Stimulated activated CD8-positive, alpha-beta memory T cell treated with anti-CD3 and anti-CD28 coated beads, Interleukin-15, amount 100 ng/mL, for 1 hour (primary cell): ENCODE measurements at places on chromosomes 6 and 20.

GRCh38 chr20:31712564-31713311, 9.9 kb downstream of the BCL2L1 start:
- DNase-seq = no peak

DNA sequence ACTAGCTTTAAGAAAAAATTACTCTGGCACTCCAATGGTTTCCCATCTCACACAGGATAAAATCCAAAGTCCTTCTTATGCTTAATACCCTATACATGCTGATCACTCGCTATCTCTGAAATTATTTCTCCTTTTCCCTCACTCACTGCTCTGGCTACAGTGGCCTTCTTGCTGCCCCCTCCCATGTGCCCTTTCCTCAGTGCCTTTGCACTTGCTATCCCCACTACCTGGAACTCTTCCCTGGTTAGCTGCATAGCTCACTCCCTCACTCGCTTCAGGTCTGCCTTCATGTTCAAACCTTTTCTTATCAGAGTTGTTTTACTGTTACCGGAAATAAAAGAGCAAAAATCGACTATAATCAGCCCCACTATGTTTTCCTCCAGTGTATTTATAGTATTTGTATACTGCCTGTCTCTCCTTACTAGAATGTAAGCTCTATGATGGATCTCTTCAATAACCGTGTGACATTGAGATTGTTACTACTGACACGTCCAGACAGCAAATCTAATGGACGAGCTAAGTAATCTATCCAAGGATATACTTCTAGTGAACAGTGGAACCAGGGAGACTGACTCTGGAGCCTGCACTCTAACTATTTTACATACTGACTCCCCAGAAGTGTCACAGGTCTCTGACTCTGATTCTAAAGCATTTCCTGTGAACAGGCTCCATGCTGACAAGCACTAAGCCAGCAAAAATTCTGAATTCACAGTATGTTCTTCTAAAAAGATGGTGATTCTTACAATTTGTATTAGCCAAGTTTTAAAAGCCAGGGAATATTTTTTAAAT, 25.1 kb downstream of the FKBP5 start:
- DNase-seq = no peak

DNA sequence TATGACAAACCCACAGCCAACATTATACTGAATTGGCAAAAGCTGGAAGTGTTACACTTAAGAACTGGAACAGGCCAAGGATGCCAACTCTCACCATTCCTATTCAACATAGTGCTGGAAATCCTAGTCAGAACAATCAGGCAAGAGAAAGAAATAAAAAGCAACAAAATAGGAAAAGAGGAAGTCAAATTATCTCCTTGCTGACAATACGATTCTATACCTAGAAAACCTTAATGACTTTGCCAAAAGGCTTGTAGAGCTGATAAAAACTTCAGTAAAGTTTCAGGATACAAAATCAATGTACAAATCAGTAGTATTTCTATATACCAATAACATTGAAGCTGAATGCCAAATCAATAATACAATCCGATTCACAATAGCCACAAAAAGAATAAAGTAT, 32.4 kb downstream of the OR5V1 start:
- DNase-seq = no peak

DNA sequence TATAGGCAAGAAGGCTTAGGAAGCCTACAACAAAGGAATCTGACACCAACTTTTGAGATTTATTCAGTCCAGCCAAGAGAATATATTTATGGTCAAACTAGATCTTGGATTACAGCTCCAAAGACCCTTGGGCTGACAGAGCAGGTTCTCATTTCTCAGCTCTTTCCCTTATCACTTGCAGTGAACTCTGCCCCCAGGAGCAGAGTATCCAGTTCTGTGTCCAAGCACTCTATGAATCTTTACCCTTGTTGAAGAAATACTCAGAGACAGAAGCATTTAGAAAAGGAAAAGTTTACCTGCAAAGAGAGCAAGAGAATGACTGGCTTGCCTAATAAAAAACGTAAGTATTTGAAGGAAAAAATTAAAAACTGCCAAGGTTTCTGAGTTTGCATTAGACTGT, 190.5 kb downstream of the SLC16A10 start:
- no peak for DNase-seq

DNA sequence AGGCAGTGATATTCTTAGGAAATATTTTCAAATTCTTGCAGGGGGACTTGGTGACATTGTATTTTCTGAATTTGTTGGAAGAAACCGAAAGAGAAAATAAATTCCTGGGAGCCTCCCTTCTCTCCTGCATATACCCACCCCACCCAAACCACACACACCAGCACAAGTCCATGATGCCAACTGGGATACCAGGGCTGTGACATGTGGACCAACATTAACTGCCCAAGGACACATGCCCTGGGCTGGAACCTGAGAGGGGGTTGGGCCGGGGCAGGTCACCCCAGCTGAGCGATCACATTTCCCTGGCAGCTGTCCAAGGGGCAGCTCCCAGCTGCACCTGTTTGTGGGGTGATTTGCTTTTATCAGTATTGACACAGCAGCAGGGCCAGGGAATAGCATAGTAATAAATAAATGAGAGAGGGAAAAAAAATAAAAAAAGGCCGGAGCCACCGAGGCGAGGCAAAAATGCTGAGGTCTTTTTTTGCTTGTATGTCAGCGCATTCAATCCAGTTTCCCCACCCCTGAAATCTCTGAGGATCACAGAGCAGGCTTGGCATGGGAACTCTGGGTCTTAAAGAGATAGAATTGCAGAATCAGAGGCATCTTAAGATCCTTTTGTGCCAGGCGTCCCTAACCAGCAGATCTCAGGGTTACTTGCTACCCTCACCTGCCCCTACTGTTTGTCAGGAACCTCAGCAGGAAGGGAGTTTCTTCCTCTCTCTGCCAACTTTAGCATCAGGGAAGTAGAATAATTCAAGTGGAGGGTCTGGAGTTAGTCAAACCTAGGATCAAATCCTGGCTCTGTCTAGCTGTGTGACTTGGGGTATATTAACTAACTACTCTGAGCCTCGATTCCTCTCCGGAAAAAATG, 66.5 kb upstream of the PIM1 start:
- no peak for DNase-seq

DNA sequence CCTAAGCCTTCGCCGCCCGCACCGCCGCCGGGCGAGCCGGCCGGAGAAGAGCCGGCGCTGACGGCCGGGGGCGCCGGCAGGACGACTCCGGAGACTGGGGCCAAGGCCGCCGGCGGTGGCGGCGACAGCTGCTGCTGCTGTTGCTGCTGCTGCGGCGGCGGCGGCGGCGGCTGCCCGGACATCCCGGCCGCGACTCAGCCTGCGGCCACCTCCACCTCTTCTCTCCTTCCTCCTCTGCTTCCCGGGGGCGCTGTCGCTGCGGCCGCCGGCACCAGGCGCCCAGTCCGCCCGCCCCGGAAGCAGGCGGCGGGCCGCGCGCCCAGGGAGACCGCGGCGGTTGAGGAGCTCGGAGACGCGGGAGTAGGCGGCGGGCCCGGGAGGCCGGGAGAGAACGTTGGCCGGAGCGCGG, 307 bp downstream of the RANBP9 start:
- peak; percentile 21 for DNase-seq

DNA sequence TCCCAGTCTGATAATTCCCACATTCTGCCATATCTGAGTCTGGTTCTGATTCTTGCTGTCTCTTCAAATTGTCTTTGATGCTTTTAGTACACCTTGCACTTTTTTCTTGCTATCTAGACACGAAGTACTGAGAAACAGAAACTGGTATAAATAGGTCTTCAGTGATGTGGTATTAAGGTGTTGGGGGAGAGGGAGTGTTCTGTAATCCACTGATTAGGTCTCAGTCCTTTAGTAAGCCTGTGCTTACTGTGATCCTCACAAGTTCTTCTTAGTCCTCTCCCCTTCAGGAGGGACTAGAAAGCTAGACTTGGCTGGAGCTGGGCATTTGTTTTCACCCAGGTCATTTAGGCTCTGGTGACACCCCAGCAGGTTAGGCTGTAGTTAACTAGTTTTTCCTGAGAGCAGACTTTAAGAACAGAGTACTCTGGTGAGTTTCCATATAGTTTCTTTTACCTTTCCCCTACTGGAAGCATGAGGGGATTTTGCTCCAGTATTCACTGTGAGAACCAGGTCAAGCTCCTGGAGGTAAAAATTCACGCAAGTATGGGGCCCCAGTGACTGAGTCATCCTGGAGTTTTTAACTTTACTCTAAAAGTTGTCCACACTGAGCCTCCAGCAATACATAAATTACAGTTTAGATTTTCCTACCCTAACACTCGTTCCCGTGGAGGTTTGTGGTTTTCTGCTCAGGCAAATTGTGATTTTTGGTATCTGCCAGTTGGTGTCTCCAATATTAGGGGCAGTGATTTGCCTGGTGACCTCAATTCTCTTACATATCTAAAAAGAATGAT, 154.6 kb downstream of the CDKAL1 start:
- DNase-seq = no peak

GRCh38 chr6:157116426-157116825, 206.9 kb downstream of the TMEM242 start:
- DNase-seq = no peak

DNA sequence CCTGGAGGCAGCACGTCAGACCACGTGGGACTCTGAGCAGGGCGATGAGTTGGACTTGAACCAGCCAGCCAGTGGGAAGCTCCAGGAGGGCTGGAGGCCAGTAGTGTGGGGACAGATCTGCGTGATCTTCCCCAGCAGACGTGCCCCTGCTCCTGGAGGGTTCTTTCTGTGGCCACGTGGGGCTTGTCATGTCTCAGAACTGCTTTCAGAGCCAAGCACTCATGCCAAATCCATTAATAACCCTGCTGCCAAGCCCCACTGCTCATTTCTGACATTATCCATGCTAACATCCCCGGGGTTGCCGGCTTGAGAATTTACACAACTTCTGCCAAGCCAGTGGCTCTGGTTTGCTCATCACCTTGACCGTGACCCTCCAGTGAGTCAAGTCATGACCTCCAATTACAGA, 38.3 kb downstream of the SIRPA start:
- no peak for DNase-seq
